Suppressor macrophage treated with lipopolysaccharide for 1 hour (primary cell): ENCODE measurements at places on chromosomes 3 and 15.
A peak's percentile ranks its signal among the peaks of the same experiment; 100 is the strongest.

DNA sequence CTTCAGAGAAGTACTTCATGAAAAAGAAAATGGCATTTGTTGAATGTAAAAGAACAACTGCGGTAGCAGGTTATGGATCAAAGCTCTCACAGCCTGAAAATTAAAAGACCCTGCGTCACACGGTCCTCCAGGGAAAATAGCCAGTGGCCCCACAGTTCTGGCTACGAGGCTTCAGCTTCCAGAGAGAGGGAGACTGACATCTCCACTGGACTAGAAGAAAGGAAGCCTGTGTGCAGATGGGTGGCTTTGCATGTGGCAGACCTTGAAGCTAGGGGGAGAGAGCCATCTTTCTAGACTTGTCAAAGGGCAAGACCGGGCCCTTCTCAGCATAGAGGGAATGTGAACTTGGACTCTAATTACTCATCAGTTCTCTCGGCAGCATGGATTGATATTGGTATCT, 159.4 kb downstream of the SLCO3A1 start:
- DNase-seq, result no peak

- no peak for DNase-seq
These were observed 464.8 kb downstream of the EPHA3 start for GRCh38 chr3:89572261-89572660.

GRCh38 chr3:43869491-43869890, 178.8 kb downstream of the ABHD5 start:
- no peak for DNase-seq

DNA sequence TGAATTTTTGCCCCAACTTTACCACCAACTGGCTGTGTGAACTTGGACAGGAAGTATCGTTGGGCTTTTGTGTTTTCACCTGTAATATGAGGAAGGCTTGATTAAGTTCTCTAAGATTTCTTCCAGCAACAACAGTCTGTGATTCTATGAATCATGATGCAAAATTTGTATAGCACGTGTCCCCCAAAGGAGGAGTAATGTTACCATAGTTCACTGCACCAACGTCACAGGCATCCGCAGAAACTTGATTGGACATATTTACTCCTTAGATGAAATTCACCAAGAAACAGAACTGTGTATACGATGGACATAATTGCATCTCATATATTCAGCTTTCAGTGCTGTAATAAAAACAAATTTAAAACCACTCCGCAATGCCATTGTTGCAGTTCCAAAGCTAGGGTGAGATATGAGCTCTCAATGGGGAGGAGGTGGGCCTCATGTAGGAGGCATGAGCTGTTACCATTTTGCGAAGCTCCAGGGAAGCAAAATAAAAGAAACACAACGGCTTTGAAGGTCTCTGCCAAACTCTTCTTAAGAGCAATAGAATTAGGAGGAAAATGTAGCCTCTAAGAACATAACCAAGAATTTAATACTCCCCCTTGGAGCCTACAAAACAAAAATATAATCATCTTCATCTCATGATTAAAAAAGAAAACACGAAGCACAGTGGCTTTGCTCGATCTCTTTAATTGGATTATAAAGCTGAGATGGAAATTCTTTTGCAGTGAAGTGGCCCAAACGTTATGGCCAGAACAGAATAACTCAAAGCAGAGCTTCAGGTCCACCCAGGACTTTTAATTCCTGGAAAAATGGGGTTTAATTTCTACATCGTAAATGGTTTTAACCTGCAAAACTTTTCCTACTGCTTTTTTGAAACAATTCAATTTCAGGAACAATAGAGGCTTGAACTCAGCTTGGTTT, 80.7 kb downstream of the CHST2 start:
- DNase-seq, result no peak

- DNase-seq, result no peak
These were observed 644.2 kb downstream of the GRM7 start for GRCh38 chr3:7504886-7505775.

DNA sequence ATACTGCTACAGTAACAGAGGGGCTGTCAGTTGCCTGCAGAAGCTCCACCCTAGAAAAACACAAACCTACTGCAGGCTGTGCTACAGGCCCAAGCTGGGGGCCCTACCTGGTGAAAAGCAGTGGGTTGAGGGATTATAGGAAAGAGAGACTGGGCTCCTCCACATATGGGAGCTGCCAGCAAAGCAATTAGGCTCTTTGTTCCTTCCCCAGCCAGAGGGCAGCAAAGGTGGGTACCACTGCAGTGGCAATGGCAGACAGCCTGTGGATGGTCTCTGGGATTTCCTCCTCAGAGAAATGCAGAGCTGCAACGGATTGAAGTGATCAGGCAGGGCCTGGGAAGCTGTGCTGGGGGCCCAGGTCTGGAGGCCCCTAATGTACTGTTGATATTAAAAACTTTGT, 19.1 kb upstream of the DNAAF4 start:
- no peak for DNase-seq

- no peak for DNase-seq
These were observed 35.2 kb upstream of the CTDSPL start for GRCh38 chr3:37826502-37826901.

- DNase-seq, result no peak
These were observed 23.3 kb upstream of the TMEM158 start for GRCh38 chr3:45249391-45249790.

GRCh38 chr3:133892541-133893231, 3.0 kb downstream of the RAB6B start:
- DNase-seq, result no peak

DNA sequence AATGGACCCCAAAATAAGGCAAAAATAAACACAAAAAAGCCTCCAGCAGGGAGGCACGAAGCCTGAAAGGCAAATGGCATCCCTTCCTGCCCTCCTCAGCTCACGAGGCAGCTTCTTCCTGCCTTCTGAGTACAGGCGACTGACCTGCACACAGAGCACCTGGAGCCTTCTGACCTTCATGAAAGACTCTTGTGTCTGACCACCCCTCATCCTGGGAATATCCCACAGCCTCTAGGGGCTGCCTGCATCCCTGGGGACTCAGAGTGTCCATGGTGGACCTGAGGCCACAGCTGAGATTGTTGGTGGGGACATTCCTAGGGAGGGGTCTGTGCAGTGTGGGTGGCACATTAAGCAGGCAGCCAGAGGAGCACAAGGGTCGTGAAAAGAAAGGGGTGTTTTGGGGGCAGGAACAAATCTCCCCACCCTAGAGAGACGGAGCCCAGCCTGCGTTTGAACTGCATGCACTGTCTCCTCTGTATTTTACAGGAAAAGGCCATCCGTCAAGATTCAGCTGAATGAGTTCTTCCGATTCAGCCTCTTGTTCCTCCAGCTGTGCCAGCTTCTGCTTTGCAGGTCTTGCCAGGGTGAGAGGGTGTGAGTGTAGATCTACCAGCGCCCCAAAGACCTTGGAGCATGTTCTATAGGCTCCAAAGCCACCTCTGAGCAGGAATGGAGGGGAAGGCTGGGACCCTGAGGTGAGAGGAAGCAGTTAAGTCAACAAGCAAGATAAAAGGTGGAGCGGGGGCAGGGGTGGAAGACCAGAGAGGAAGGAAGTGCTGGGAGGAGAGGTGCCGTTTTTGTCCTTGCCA, 80.4 kb upstream of the MEF2A start:
- no peak for DNase-seq

DNA sequence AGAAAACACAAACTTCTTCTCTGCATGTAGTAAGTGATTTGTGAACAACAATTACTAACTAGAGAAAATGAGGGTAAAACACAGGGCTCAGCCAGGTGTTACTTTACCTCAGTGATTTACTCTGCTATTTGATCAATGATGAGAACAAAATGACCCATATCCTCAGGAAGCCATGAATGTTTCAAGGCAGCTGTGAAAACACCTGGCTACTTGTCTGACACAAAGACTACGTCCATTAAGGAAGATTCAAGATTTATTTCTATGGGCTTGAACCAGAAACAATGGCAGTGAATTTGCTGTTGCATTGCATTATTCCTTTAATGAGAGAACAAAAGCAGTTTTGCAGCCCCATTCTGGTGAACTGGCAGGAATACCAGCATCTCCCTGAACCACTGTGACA, 374.6 kb upstream of the ARL6 start:
- DNase-seq, result no peak

DNA sequence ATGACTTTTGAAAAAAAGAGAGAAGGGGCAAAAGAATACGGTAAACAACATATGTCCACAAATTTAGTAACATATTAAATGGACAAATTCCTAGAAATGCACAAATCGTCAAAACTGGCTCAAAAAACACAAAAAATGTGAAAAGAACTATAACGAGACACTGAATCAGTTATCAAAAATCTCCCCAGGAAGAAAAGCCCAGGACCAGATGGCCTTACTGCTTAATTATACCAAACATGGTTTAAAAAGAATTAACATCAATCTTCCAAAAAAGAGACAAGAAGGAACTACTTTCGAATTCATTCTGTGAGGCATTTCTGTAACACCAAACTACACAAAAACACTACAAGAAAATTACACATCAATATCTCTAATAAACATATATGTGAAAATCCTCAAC, 117.4 kb downstream of the STAG1 start:
- DNase-seq, result no peak

DNA sequence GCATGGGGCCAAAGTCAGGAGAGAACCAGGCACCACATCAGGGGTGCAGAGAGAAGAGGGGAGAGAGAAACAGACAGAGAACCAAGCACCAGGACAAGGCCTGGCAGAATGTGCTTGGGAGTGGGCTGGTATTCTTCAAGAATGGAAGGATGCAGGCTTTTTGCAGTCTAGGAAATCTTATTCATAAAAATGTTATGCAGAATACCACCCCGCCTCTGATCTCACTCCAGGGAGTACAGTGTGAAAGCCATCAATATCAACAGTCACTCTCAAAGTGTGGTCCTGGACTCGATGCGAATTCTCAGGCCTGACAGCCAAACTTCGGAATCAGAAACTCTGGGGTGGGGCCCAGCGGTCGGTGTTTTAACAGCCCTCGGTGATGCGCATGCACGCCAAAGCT, 16.9 kb downstream of the NTRK3 start:
- no peak for DNase-seq

GRCh38 chr3:163953526-163953925, 1124.8 kb downstream of the SI start:
- no peak for DNase-seq

DNA sequence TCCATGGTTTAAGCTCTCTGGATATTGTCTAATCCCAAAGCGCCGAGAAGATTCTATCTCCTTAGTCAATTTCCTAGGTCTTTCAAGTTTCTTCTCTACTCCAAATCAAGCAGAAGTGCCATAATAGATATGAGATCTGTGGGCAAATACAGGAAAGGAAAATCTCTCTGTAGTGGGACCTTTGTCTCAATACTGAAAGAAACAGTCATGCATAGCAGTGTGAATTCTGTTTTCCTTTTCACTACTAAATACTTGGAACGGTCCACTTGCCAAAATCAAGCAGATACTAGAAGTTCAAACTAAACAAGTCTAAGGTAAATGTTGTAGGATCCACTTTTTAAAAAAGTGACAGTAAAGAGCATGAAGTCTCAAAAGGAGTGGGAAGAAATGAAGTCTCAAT, 236.6 kb downstream of the ZMAT3 start:
- DNase-seq, result no peak

- DNase-seq, result no peak
These were observed 4.9 kb downstream of the LPP start for GRCh38 chr3:188158731-188159310.

- peak; percentile 58 for DNase-seq
These were observed 136.9 kb upstream of the SLC2A2 start for GRCh38 chr3:171163101-171164066.

DNA sequence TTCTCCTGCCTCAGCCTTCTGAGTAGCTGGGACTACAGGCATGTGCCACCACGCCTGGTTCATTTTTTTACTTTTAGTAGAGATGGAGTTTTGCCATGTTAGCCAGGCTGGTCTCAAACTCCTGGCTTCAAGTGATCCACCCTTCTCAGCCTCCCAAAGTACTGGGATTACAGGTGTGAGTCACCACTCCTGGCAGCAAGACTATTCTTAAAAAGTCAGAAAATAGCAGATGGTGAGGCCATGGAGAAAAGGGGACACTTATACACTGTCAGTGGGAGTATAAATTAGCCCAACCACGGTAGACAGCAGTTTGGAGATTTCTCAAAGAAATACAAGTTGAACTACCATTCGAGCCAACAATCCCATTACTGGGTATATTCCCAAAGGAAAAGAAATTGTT, 603.3 kb upstream of the TBL1XR1 start:
- no peak for DNase-seq

- no peak for DNase-seq
These were observed 75.2 kb downstream of the LRIG1 start for GRCh38 chr3:66425576-66426114.

GRCh38 chr3:6516694-6517093, 344.2 kb upstream of the GRM7 start:
- DNase-seq, result no peak
